Panc1 (cell line): ENCODE measurements at places on chromosomes 5 and 9. TPM values are rescaled to one million over a fixed set of nuclear protein-coding genes. Genes with fewer than 3 reads are reported as not detected.

- no peaks in the 10 kb centered on the region for H3K4me1 ChIP-seq
- no peak for DNase-seq
- no peaks in the 10 kb centered on the region for H3K27me3 ChIP-seq
- no peaks in the 10 kb centered on the region for H3K36me3 ChIP-seq
- no peak overlapping the region for H3K27ac ChIP-seq
These were observed 34.1 kb upstream of the GRIA1 start for GRCh38 chr5:153456354-153456753.

DNA sequence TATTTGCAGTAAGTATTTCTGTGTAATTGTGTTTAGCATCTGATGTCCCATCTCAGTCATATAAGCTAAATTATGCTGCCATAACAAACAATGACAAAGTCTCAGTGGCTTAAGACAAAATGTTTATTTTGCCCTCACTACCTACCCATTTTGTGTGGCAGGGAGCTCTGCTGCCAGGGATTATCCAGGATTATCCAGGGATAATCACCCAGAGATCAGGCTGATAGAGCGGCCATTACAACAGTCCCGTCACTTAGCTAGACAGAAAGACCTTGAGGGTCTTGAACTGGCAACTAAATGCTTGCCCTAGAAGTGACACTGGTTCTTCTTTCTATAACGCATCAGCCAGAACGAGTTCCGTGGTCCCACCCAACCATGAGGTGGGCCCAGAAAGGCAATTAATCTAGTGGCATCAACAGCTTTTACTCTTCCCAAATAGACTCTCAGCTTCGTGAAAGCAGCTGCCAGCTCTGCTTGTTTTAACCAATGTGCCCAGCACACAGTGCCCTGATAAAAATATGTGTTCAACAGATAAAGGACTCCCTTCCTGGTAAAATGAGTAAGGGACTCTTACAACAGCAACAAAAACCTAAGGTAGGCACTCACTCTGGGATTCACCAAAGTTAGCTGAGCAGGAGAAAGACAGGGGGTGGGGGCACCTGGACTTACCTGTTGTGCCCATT is 22.8 kb downstream of the CCDC69 start:
- H3K27me3 ChIP-seq: no peaks in the 10 kb centered on the region
- no peak overlapping the region for H3K27ac ChIP-seq
- H3K36me3 ChIP-seq: no peaks in the 10 kb centered on the region
- DNase-seq: no peak
- H3K4me3 ChIP-seq: no peak overlapping the region
- no peaks in the 10 kb centered on the region for H3K4me1 ChIP-seq

DNA sequence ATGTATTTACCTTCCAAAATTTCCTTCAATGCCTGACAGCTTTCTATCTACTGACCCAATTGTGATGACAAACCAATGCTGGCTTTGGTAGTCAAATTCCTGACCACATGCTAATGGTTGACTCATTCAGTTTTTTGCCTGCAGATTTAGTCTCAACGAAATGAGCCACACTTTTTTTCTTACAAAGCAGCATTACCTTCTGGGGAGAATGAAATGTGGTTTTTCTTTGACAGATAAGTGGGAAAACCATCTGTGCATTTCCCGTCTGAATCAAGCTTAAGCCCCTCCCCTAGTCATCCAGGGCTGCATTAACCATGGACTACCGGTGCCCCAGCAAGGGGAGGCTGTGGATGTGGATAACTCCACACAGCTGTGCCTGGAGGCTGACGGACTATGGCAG is 99.6 kb upstream of the TAF11L2 start:
- DNase-seq: no peak
- H3K4me3 ChIP-seq: no peak overlapping the region
- H3K36me3 ChIP-seq: no peaks in the 10 kb centered on the region
- H3K27ac ChIP-seq: no peak overlapping the region

Gene GCNT4
- total RNA-seq: 0.33 TPM

Gene PCDHA7
- 0.15 TPM for total RNA-seq

Gene LRRC26
- total RNA-seq: 0.69 TPM

Gene CENPK
- total RNA-seq: 34.2 TPM
